ENCODE measurements at places on chromosomes 7 and 10.

DNA sequence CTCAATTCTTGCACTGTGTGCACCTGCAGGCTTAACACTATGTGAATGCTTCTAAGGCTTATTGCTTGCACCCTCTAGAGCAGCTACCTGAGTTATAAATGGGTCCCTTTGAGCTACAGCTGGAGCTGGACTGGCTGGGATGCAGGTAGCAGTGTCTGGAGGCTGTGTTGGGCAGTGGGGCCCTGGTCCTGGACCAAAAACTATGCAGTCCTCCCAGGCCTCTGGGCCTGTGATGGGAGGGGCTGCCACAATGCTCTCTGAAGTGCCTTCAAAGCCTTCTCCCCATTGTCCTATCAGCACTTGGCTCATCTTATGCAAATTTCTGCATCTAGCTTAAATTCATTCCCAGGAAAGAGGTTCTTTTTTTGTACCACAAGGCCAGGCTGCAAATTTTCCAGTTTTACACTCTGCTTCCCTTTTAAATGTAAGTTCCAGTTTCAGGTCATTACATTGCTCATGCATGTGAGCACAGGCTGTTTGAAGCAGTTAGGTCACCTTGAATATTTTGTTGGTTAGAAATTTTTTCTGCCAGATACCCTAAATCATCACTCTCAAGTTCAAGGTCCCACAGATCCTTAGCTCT, 26.0 kb downstream of the KBTBD2 start:
- DNase-seq: no peak

GRCh38 chr10:79074732-79075131, 6.0 kb downstream of the ZMIZ1 start:
- no peak for DNase-seq

DNA sequence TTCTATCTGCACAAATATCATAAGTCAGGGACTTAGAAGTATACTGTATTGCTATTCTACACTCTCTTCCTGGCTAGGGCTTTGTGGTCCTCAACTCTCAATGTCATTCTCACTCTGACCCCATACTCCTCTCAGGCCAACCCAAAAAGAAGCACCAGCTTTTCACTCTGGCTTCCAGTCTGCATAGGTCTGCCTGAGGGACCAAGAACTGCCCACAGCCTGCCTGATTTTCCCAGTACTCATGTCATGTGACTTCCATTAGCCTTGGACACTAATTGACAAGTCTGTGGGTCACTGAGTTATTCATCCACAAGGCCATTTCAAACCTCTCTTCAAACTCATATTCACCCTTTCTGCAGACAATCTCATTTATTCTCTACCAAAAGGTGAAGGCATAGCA, 19.8 kb downstream of the PMPCB start:
- DNase-seq: no peak

DNA sequence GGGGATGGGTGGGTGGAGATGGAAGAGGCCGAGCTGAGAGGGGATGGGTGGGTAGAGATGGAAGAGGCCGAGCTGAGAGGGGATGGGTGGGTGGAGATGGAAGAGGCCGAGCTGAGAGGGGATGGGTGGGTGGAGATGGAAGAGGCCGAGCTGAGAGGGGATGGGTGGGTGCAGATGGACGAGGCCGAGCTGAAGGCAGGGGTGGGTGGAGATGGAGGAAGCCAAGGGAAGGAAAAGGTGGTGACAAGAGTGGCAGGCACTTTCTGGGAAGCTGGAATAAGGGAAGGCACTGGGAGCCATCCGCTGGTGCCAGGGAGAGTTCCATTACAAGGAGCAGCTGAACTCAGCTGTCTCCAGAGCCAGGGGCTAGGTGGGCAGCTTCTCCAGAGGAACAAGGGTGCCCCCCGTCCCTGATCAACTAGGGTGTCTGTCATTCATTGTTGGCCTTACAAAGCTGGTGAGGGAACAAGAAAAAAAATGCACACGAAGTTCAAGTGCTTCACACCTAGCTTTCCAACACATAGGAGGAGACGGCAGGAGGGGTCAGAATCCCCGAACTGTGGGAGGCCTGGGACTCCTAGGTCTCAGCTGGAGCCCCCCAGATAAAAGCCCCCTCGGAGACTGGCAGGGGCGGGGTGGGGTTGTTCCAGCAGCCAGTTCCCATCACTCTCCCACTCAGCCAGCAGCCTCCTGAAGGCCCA, 62.4 kb downstream of the PROSER2 start:
- no peak for DNase-seq

GRCh38 chr10:130878131-130878530, 433.4 kb downstream of the TCERG1L start:
- no peak for DNase-seq

- DNase-seq: no peak
Observed at GRCh38 chr7:121372376-121373010, 23.6 kb downstream of the FAM3C start.

DNA sequence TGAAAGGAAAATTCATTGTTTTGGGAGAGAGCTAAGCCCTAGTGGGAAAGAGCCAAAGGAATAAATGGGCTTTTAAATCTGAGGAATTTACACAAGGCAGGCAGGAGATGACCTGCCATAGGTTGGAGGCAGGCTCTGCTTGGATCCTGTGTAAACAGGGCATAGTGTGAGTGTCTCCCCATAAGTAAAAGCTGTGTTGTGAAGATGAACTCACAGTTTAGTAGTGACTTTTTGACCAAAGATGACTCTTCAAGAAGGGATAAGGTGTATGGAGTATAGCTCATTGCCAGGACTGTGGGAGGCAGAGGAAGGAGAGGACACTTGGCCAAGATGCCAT, 63.2 kb downstream of the KAT6B start:
- no peak for DNase-seq

Data from stimulated activated CD4-positive, alpha-beta T cell treated with anti-CD3 and anti-CD28 coated beads, TNF-alpha, amount 100 ng/mL, for 1 hour (primary cell).